ENCODE measurements at places on chromosomes 12 and 14. TPM values are rescaled to one million over a fixed set of nuclear protein-coding genes. Genes with fewer than 3 reads are reported as not detected.
A peak's percentile ranks its signal among the peaks of the same experiment; 100 is the strongest.

RPL10L gene
- total RNA-seq: not detected

GRCh38 chr12:49937639-49938300 lies 12.8 kb upstream of the AQP2 start:
- DNase-seq: no peak

DNA sequence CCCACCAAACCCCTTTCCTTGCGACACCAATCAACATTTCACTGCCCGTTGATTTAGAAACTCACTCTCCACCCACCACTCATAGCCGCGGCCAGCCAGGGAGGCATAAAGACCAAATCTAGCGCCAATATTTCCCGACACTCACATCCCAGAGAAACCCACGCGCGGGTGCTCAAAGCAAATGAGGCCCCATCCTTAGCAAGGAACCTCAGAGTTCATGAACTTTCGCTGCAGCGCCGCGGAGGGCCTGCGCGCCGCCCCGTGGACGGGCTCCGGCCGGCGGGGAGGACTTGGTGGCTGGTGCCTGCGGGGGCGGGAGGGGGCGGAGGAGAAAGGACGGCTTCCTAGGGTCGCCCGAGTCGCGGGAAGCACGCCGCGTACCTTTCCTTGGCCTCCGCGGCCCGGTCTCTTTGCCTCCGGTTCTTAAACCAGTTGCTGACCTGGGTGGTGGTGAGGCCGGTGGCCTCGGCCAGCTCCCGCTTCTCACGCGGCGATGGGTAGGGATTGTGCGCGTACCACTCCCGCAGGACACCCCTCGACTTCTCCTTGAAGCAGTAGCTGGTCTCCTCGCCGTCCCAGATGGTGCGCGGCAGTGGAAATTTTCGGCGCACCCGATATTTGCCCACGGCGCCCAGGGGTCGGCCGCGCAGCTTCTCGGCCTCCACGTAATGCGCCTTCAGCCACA lies 886 bp downstream of the SIX1 start:
- peak; percentile 16 for DNase-seq

DNA sequence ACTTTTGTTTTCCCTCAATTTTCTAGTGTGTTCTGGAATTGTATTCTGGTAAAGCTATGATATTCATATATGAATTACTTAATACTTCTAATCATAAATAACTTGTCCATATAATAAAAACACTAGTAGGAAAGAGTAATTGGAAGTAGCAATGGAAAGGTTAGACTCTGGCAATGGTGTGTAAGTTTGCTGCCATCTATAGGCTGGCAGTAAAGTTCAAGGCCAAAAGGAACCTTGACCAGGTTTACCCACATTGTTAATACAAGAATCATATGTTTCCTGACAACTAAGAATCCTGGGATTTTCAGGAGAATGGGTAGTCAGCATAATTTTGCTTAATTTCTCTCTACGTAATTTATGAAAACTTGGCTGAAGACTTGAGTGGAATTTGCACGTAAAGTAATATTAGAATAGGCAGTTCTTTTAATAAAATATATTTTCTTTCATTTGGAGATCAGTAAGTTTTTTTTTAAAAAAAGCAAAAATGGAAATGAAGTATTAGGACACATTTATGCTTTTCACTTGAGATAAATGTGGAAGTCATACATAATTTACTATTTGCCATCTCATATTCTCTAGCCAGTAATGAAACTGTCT lies 926.7 kb downstream of the GALC start:
- DNase-seq: no peak

DNA sequence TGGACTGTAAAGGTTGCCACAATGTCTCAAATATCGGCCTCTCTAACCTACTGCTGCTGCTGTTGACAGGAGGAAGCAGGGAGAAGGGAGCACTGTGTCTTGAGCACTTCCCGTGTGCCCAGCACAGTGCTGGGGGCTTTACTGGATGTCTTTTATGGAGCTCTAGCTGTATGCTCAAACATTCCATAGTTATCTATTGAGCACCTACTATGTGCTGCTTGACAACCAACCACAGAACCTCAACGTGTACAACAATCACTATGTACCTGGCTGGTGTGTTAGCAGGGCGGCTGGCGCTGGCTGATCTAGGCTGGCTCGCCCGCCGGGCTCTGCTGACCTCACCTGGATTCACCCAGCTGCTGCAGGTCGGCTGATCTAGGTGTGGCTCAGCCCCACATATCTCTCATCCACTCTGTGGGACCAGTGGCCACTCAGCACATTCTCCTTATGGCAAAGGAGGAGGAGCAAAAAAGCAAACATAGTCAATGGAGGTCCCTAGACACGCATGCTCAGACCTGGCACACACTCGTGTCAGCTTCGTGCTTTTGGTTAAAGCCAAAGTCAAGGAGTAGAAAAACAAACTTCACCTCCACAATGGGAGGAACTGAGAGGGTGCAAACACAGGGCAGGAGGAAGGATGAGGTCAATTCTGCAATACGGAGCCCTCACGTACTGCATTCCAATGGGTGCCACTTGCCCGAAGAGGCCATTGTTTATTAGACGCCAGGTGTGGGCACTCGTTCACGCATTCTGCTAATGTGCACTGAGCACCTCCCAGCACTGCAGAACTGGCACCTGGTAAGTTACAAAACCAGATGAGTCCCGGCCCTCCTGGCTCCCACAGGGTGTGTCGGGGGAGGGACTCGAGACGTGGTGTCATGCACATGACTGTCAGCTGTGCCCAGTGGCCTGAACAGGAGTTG lies 147.2 kb downstream of the SCARB1 start:
- no peak for DNase-seq

- DNase-seq: no peak
Observed at GRCh38 chr12:11838403-11838802, 188.9 kb downstream of the ETV6 start.

Data from activated CD4-positive, alpha-beta T cell treated with anti-CD3 and anti-CD28 coated beads for 36 hours (primary cell).